ENCODE measurements at places on chromosomes 16 and 17.

DNA sequence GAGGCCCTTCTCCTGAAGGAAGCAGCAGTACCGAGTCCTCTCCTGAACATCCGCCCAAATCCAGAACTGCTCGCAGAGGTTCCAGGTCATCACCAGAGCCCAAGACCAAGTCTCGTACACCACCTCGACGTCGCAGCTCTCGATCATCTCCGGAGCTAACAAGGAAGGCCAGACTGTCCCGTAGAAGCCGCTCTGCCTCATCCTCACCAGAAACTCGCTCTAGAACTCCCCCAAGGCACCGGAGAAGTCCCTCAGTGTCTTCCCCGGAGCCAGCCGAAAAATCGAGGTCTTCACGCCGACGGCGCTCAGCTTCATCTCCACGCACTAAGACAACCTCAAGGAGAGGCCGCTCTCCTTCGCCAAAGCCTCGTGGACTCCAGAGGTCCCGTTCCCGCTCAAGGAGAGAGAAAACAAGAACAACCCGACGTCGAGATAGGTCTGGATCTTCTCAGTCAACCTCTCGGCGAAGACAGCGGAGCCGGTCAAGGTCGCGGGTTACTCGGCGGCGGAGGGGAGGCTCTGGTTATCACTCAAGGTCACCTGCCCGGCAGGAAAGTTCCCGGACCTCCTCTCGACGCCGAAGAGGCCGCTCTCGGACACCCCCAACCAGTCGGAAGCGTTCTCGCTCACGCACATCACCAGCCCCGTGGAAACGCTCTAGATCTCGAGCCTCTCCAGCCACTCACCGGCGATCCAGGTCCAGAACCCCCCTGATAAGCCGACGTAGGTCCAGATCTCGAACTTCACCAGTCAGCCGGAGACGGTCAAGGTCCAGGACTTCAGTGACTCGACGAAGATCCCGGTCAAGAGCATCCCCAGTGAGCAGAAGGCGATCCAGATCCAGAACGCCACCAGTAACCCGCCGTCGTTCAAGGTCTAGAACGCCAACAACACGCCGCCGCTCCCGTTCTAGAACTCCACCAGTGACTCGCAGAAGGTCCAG lies 11.3 kb downstream of the ELOB start:
- no peak for DNase-seq

GRCh38 chr17:19727501-19728078 lies 11.2 kb upstream of the SLC47A2 start:
- no peak for DNase-seq

DNA sequence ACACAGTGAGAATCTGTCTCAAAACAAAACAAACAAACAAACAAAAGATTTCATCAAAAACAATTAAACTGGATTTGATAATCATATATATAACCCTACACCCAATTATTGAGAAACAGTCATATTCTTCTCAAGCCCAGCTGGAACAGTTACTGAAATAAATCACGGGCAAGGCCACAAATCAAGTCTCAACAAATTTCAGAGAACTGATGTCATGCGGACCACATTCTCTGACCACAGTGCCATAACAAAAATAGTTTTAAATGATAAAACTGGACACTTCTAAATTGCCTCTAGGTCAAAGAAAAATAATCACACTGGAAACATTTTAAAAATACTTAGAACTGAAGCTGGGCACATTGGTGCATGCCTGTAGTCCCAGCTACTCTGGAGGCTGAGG lies 15.9 kb upstream of the PIK3R5 start:
- DNase-seq, result no peak

- DNase-seq, result no peak
Observed at GRCh38 chr16:13999895-14000425, 71.2 kb upstream of the MRTFB start.

- no peak for DNase-seq
Observed at GRCh38 chr17:44907729-44908470, 7.4 kb downstream of the GFAP start.

- DNase-seq, result no peak
Observed at GRCh38 chr16:1721372-1721771, 15.4 kb downstream of the MAPK8IP3 start.
